Neural crest cell (in vitro differentiated cells): ENCODE measurements at places on chromosomes 2 and 18. TPM values are rescaled to one million over a fixed set of nuclear protein-coding genes. Genes with fewer than 3 reads are reported as not detected.

GRCh38 chr2:166025313-166025712 is 71.7 kb upstream of the TTC21B start:
- no peak overlapping the region for H3K27ac ChIP-seq
- H3K27me3 ChIP-seq, result no peaks in the 10 kb centered on the region
- H3K4me3 ChIP-seq, result no peak overlapping the region

- no peaks in the 10 kb centered on the region for H3K4me1 ChIP-seq
- H3K36me3 ChIP-seq, result peaks cover 10% of the 10 kb centered on the region
- no peaks in the 10 kb centered on the region for H3K27me3 ChIP-seq
Measured at GRCh38 chr18:49441338-49441938, 19.0 kb downstream of the DYM start.

GRCh38 chr18:41134426-41134825 is 820.6 kb upstream of the PIK3C3 start:
- no peaks in the 10 kb centered on the region for H3K4me1 ChIP-seq
- no peak overlapping the region for H3K27ac ChIP-seq
- no peak overlapping the region for H3K4me3 ChIP-seq
- H3K36me3 ChIP-seq, result no peaks in the 10 kb centered on the region
- DNase-seq, result no peak
- no peaks in the 10 kb centered on the region for H3K27me3 ChIP-seq

DNA sequence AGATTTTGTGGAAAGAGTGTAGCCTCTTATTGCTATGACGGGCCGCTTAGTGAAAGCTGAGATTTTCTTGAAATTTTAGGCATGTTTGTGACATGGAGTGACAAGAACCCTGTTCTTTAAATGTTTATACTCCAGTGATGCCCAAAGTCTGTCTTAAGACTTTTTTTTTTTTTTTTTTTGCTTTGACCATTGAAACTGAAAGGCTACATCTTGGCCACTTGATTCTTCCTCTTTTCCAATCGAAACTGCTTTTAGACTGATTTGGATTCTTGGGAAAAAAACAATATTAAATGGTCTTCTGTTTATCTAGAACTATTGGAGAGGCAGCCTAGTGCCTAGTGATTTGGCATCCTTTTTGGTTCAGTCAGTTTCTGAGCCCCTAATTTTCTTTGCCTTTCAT is 2.4 kb upstream of the SLC8A1 start:
- H3K4me3 ChIP-seq, result peak overlapping the region; percentile 17
- H3K36me3 ChIP-seq, result no peaks in the 10 kb centered on the region
- no peak for DNase-seq
- H3K4me1 ChIP-seq, result peaks cover 21% of the 10 kb centered on the region
- H3K27ac ChIP-seq, result no peak overlapping the region

GRCh38 chr18:54094474-54094873 is 130.0 kb downstream of the MBD2 start:
- H3K27ac ChIP-seq, result no peak overlapping the region
- no peaks in the 10 kb centered on the region for H3K27me3 ChIP-seq
- DNase-seq, result no peak
- no peaks in the 10 kb centered on the region for H3K36me3 ChIP-seq
- no peaks in the 10 kb centered on the region for H3K4me1 ChIP-seq

GRCh38 chr2:216922175-216922780 is 62.4 kb upstream of the TNP1 start:
- no peak overlapping the region for H3K27ac ChIP-seq
- H3K36me3 ChIP-seq, result no peaks in the 10 kb centered on the region
- no peak overlapping the region for H3K4me3 ChIP-seq
- H3K4me1 ChIP-seq, result peaks cover 65% of the 10 kb centered on the region
- no peak for DNase-seq
- no peaks in the 10 kb centered on the region for H3K27me3 ChIP-seq

GRCh38 chr18:8162802-8163201 is 446.4 kb upstream of the RAB12 start:
- no peak overlapping the region for H3K4me3 ChIP-seq
- H3K27ac ChIP-seq, result peak overlapping the region; percentile 62
- DNase-seq, result no peak
- H3K4me1 ChIP-seq, result peaks cover 4% of the 10 kb centered on the region
- no peaks in the 10 kb centered on the region for H3K36me3 ChIP-seq

GRCh38 chr2:18752022-18752493 is 162.7 kb upstream of the NT5C1B start:
- H3K27me3 ChIP-seq, result peaks cover 35% of the 10 kb centered on the region
- H3K4me3 ChIP-seq, result no peak overlapping the region
- no peaks in the 10 kb centered on the region for H3K36me3 ChIP-seq
- H3K27ac ChIP-seq, result no peak overlapping the region

DNA sequence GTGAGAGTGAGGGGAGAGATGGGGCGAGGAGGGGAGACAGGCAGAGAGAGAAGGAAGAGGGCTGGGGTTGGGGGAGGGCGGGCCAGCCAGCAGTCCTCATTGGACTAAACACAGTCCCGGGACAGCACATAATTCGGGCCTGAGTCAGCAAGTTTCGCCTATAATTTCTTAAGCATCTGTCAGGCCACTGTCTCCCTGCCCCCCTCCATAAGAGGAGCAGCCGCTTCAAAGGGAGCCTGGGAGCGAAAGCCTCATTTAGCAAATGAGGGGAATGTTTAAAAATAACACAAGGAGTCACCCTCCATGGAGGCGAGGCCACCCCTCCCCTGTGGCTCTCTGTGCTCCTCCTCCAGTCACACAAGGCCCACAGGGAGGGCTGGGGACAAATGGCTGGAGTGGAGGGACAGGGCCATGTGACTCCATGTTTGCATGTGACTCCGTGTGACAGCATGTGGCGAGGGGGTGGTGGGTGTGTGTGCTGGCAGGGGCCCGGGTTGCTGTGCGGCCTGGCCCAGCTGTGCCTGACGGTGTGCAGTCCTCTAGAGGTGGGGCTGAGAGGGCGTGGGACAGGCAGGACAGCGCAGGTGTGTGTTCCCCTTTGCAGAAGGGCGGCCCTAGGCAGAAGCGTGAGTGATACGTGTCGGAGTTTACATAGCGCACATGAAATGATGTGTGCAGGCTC is 162.4 kb downstream of the CELF4 start:
- no peaks in the 10 kb centered on the region for H3K27me3 ChIP-seq
- H3K36me3 ChIP-seq, result no peaks in the 10 kb centered on the region
- no peak overlapping the region for H3K4me3 ChIP-seq
- peak overlapping the region; percentile 90 for H3K27ac ChIP-seq
- peaks cover 7% of the 10 kb centered on the region for H3K4me1 ChIP-seq

DNA sequence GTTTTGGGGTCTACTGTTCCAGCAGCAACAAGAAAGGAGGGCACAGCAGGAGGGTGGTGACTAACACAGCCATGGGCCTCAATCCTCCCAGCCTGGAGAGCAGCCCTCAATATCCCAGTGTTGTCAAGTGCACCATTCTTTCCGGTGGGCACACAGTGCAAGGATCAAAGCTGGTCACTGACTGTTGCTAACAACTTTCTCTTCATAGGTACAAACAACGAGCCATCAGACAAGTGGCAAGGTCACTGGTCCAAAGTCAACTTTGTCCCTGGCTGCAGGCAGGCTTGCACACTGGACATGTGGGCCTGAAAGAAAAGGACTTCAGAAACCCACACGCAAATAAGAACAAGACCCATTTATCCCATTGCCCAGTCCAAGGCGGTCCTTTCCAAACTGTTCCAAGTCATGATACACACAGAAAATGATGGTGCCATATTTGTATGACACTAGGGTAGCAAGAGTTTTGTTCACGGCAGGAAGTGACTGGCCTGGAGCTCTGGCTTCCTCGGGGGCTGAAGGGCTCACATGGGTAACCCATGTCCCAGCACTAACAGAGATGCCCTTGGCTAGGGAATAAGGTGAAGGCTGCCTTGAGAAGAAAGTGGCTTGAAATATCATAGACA is 57.0 kb downstream of the KCTD1 start:
- no peak overlapping the region for H3K4me3 ChIP-seq
- H3K36me3 ChIP-seq, result peaks cover 7% of the 10 kb centered on the region
- no peak overlapping the region for H3K27ac ChIP-seq
- H3K4me1 ChIP-seq, result peaks cover 3% of the 10 kb centered on the region

DNA sequence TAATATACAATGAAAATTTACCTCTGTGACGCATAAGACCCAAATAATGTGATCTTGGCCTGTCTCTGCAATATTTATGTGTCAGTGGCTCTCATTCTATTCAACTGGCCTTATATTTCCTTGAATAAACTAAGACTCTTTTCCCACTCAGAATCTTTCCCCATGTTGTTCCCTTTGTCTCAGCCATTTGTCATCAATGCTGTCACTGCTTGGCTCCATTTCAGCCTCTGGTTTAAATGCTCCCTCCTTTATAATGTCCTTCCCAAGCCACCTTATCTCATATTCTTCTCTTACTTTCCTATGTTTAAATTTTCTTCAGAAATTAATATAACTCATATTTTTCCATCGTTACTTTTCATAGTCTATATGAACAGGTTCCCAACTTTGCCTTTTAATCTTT is 158.3 kb upstream of the DTNA start:
- no peaks in the 10 kb centered on the region for H3K36me3 ChIP-seq
- H3K4me1 ChIP-seq, result peaks cover 13% of the 10 kb centered on the region
- no peaks in the 10 kb centered on the region for H3K27me3 ChIP-seq
- no peak for DNase-seq

DNA sequence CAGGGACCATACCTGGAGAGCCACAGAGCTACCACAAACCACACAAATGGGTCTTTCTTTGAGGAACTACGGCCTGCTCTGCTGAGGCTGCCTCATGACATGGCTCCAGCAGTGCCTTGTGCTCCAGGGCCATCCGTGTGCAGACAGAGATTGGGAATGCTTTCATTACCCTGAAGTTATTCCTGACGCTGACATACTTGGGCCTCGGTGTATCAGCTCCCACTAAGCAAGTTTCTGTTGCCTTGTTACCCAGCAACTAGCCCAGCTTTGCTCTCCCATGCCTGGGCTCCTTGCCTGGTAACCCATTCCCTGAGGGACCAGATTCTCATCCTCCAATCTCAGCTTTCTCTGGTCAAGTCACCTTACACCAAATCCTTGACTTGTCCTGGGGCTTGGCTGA is 80.3 kb upstream of the FZD7 start:
- peaks cover 41% of the 10 kb centered on the region for H3K4me1 ChIP-seq
- H3K36me3 ChIP-seq, result no peaks in the 10 kb centered on the region
- H3K27me3 ChIP-seq, result no peaks in the 10 kb centered on the region
- no peak for DNase-seq
- no peak overlapping the region for H3K4me3 ChIP-seq

GRCh38 chr2:239763433-239764097 is 261.6 kb downstream of the NDUFA10 start:
- H3K27me3 ChIP-seq, result no peaks in the 10 kb centered on the region
- H3K4me3 ChIP-seq, result no peak overlapping the region
- no peak for DNase-seq
- no peaks in the 10 kb centered on the region for H3K4me1 ChIP-seq

- DNase-seq, result no peak
- peaks cover 8% of the 10 kb centered on the region for H3K4me1 ChIP-seq
- H3K27me3 ChIP-seq, result peaks cover 20% of the 10 kb centered on the region
- H3K36me3 ChIP-seq, result no peaks in the 10 kb centered on the region
Measured at GRCh38 chr2:196066291-196067087, 2.1 kb downstream of the DNAH7 start.

GRCh38 chr2:233011268-233011650 is 1.8 kb downstream of the NGEF start:
- DNase-seq, result no peak
- no peaks in the 10 kb centered on the region for H3K27me3 ChIP-seq
- no peaks in the 10 kb centered on the region for H3K4me1 ChIP-seq
- H3K27ac ChIP-seq, result no peak overlapping the region

DNA sequence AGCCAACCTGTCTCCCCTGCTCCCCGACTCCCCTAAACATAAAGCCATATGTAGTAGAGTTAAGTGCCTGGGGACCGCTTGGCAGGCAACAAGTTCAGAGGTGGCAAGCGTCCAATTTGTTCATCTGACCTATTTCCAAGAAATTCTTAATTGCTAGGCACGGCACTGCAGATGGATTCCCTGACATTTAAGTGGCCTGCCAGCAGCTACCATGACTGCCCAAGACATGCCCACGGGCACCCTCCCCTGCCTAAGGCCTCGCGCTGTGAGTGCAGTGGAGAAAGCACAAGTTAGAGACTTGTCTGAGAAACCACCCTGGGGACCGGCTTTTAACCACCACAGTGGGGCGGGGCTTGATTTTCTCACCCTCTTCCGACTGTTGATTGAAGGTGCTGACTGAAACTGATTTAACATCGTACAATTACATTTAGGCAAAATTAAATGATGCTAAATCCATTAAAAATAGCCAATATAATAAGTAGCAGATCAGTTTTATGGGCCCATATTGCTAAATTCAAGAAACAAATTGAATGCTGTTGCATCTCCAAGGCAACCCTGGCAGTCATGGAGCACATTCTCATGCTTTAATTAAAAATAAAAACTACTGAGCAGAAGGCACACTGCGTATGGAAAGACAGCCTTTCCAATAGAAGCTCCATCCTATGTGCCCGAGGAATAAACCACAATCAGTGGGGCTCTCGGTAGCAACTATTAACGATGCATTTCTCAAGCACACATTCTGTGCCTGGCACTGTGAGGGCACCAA is 163.6 kb upstream of the ACAA2 start:
- no peak for DNase-seq
- no peaks in the 10 kb centered on the region for H3K4me1 ChIP-seq
- H3K27me3 ChIP-seq, result peaks cover 6% of the 10 kb centered on the region
- no peak overlapping the region for H3K27ac ChIP-seq
- H3K36me3 ChIP-seq, result no peaks in the 10 kb centered on the region
- no peak overlapping the region for H3K4me3 ChIP-seq

- peaks cover 39% of the 10 kb centered on the region for H3K4me1 ChIP-seq
- peak overlapping the region; percentile 72 for H3K4me3 ChIP-seq
- DNase-seq, result no peak
- H3K27ac ChIP-seq, result no peak overlapping the region
- peaks cover 14% of the 10 kb centered on the region for H3K27me3 ChIP-seq
Measured at GRCh38 chr2:219548990-219549389, 5.2 kb downstream of the TMEM198 start.

GRCh38 chr18:79668203-79668602 is 11.4 kb upstream of the CTDP1 start:
- no peaks in the 10 kb centered on the region for H3K4me1 ChIP-seq
- no peak overlapping the region for H3K4me3 ChIP-seq
- H3K36me3 ChIP-seq, result no peaks in the 10 kb centered on the region
- H3K27me3 ChIP-seq, result peaks cover 11% of the 10 kb centered on the region
- H3K27ac ChIP-seq, result no peak overlapping the region
- DNase-seq, result no peak

DNA sequence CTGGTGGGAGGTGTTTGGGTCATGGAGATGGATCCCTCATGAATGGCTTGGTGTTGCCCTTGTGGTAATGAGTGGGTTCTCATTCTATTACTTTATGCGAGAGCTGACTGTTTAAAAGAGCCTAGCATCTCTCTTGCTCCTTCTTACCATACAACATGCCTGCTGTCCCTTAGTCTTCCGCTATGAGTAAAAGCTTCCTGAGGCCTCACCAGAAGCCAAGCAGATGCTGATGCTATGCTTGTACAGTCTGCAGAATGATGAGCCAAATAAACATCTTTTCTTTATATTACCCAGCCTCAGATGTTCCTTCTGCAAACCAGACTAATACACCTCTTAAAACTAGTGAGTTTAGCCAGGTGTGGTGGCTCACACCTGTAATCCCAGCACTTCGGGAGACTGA is 23.1 kb downstream of the EVA1A start:
- H3K27me3 ChIP-seq, result no peaks in the 10 kb centered on the region
- no peaks in the 10 kb centered on the region for H3K4me1 ChIP-seq
- DNase-seq, result no peak
- no peak overlapping the region for H3K4me3 ChIP-seq
- no peak overlapping the region for H3K27ac ChIP-seq
- peaks cover 3% of the 10 kb centered on the region for H3K36me3 ChIP-seq

Gene SERPINB3
- total RNA-seq, result not detected in 2 replicates

Gene AGAP1
- total RNA-seq, result 54.7 and 57.7 TPM in 2 replicates

Gene SLC4A5
- 1.3 and 3.0 TPM in 2 replicates for total RNA-seq

Gene ARHGEF33
- total RNA-seq, result 0.59 and 1.1 TPM in 2 replicates

Gene RNU2-63P
- 24.6 and 25.1 TPM in 2 replicates for total RNA-seq

Gene KATNAL2
- 7.7 and 8.7 TPM in 2 replicates for total RNA-seq

Gene PLGLB1
- 3.6 and 4.6 TPM in 2 replicates for total RNA-seq

Gene FAHD2B
- total RNA-seq, result 39.2 and 41.1 TPM in 2 replicates

Gene SIX2
- total RNA-seq, result 0.14 TPM in 1 of 2 replicates, not detected in the other

Gene HES6
- total RNA-seq, result 143 and 152 TPM in 2 replicates

Gene SAG
- not detected in 2 replicates for total RNA-seq

Gene C2orf80
- total RNA-seq, result 0.73 and 1.0 TPM in 2 replicates
